Frontal cortex (tissue), 4 donors: ENCODE measurements at places on chromosomes 11 and 22. TPM values are rescaled to one million over a fixed set of nuclear protein-coding genes. Genes with fewer than 3 reads are reported as not detected.

The CNIH2 gene
- total RNA-seq, result 41.6 TPM

The OR52B2 gene
- total RNA-seq, result not detected

DNA sequence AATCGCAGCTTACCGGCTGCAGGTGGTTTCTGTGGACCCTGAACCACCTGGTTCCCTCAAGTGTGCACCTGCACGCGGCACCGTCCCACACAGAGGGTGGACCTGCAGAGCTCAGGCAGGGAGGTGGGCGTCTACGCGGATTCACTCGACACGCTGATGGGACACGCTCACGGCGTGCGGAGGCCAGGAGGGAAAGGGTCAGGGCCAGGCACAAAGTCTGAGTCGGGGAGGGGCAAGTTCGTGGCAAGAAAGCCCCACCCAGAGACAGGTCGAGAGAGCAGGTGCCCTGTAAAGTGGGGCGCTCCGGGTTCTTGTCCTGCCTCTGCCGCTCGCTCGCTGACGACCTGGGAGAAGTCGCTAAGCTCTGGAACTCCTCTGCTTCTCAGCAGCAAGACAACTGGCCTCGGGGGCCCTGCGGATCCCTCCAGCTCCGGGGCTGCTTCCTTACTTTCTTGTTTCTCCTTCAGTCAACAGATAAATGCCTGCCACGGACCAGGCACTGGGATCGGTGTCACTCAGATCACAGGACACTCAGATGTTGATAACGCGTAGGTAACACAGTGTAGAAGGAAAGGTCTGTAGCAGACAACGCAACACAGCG is 72.4 kb upstream of the NUP50 start:
- no peak for DNase-seq

DNA sequence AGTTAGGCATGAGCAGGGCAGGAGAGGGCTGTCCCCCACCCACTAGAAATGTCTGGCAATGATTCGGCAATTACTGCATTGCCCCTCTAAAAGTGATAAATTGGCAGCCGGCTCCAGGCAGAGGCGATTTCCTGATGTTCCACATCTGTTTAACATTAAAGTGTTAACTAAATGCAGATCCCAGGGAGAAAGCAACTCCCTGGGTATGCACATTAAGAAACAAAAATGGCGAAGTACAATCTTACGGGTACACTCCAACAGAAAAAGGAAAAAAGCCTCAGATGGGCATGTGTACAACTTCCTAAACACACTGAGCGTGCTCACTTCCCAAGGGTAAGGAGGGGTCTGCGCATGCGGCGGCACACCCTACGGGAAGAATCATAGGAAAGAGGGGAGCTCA is 314.4 kb downstream of the CASP12 start:
- DNase-seq, result no peak

DNA sequence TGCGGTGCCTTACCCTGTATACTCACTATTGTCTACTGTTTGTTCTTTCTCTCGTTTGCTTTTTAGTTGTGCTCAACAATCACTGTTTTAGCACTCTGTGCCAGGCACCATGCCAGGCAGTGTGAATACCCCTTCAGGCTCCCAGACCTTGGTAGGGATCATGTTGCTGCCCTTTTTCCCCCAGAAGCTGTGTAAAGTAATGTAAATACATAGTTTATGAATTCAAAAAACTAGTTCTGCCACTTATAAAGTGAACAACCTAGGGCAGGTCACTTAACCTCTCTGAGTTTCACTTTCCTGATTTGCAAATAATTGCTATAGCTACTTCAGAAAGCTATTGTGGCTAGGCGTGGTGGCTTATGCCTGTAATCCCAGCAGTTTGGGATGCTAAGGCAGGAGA is 81.0 kb upstream of the CTSC start:
- DNase-seq, result no peak

DNA sequence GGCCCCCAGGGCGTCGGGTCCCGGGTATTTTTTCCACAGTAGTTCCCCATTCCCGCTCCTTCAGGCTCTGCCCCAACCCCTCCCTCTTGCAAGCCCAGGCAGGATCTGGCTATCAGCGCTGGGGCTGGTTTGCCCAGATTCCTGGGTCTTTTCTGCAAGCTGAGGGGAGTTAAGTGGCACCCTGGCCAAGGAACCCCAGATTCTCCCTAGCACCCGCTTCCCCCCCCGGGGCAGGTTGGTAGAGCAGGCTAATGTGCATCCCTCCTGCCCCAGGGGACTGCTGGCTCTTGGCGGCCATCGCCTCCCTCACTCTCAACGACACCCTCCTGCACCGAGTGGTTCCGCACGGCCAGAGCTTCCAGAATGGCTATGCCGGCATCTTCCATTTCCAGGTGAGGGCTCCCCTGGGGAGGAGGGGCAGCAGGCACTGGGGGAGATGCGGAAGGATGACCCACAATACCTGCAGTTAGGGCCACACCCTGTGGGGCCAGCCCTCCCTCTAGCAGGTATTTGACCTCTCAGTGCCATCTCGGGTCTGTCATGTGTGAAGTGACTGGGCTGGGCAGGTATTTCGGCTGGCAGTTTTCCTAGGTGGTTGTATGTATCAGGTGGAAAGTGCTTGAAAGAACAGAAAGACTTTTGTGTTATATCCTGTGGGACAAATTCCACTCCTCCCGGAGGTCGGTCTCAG is 1.6 kb downstream of the CAPN1 start:
- DNase-seq, result no peak

GRCh38 chr11:77441426-77441825 is 32.5 kb downstream of the PAK1 start:
- DNase-seq, result no peak

DNA sequence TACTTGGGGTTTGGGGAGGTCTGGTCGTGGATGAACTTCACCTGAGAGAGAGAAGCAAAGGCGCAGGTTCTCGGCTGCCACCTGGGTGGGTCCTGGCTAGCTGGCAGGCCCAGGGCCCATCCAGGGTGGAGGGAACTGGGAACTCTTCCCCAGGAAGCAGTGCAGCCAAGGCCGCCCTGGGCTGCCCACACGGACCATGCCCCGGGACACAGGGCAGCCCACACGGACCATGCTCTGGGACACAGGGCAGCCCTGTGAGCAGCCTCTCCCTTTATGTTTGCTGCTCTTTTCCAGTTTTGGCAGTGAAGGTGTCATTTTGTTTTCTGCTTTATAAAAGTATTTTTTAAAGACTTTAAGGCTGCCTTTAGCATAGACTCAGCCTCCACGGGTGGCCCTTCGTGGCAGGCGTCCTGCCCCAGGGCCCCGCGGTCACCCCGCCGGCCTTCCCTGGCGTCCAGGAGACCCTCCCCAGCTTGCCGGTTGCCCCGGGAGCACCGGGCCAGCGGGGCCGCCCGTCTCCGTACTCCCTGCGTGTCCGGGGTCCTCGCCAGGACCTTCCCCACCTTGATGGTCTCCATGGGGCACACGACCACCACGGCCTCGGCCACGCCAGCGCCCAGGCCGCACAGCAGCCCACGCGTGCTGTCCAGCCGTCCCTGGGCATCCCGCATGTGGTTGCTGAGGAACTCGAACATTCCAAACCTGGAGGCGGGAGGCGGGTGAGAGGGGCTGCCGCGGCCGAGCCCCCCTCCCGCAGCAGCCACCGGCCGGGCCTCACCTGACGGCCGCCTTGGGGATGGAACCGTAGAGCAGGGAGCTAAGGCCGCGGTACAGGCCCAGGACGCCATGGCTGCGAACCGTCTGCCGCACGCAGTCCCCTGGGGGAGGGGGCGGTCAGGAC is 1.1 kb downstream of the SLC25A1 start:
- DNase-seq, result no peak

- peak; percentile 38 for DNase-seq
Observed at GRCh38 chr11:119509969-119510401, 87.0 kb upstream of the THY1 start.
